ENCODE measurements at places on chromosomes 4 and X.

DNA sequence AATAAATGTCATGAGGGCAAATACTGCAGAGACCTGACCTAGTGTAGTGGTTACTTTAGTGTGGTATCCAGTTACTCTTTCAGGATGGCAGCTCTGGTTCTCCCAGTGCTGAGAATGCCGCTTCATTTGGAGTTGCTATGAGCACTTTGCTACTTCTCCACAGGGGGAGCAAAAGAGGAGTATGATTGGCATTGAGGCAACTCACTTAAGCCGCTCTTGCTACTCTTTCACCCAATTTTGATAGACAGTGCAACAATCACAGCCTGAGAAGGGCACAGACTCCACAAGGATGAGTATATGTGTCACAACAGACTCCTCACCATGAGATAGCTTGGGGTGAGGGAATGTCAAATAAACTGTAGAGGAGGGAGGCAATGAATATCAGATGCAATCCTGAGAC is 81.2 kb downstream of the NPY1R start:
- no peak for DNase-seq

- DNase-seq = no peak
These were observed 795.4 kb upstream of the MAGEB2 start for GRCh38 chrX:29419774-29420553.

- DNase-seq = no peak
These were observed 2.4 kb upstream of the CTAG2 start for GRCh38 chrX:154655786-154656185.

GRCh38 chrX:39619182-39620009 is 478.4 kb downstream of the BCOR start:
- no peak for DNase-seq

DNA sequence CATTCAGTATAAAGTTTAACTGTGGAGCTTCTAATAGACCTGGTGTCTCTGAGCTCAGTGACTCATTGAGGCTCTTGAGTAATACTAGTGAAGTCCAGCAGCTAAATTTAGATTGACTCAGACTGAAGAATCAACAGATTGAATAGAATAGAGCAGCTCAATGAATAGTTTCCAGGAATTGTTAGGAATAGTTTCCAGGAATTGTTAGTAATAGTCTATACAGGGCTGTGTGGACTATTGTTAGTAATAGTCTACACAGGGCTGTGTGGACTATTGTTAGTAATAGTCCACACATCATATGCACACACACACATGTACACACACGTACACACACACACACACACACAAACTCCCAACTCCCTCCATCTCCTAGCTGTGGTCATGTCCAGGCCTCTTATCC is 3.0 kb downstream of the GIMD1 start:
- DNase-seq = no peak

GRCh38 chr4:119317990-119318389 is 3.9 kb downstream of the FABP2 start:
- DNase-seq = no peak

DNA sequence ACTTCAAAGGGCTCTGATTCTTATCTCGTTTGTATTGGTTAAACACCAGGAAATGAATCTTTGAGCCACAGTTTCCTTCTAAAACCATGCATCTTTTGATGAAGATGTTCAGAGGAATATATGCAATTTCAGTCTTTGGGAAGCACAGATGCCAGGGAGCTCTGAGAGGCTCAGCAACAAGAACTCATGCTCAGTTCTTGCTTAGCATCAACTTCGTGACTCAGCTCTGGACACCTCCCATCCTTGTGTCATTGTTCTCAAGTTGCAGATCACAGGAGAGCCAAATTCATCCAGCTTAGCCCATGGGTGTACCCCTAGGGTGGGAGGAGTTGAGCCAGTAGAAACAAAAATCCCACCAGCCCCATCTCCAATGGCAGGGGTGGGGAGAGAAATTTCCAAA is 219.6 kb upstream of the MAOA start:
- no peak for DNase-seq

- no peak for DNase-seq
These were observed 30.4 kb upstream of the APELA start for GRCh38 chr4:164846566-164846965.

DNA sequence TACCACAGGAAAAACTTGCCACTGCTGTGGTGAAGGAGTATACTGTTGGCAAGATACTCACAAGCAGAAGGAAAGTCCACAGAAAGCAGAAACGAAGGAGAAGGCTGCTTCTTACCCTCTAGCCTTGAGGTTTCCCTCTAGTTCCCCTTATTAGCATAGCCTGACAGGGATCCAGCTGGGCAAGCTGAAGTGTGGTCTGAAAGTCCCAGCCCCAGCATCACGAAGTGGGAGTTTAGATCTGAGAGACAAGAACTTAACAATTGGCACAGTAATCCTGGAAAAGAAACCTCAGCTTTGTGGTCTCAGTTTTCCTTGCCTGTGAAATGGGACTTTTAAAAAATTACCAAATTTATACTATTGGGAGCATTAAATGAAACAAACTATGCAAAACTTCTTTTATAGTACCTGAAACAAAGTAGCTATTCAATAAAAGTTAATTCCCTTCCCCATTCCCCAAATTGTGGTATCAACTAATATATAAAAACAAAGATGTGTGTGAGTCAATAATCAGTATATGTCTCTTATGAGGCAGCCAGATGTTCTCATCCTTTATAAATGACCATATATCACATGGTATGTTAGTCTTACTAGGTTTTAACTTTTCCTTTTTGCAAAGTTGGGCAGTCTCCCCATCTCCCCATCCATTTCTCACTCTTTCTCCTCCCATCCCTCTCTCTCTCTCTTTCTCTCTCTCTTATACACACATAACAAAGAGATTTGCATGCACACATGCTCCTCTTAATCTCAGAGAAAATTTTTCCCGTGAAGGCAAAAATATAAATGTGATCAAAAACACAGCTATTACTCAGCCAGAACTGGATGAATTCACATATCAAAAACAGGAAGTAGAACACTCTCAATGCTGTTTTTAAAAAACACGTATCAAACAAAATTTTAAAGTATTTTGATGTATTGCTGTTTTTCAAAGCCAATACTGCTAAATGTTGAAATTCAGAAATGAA is 57.8 kb downstream of the SCFD2 start:
- no peak for DNase-seq

DNA sequence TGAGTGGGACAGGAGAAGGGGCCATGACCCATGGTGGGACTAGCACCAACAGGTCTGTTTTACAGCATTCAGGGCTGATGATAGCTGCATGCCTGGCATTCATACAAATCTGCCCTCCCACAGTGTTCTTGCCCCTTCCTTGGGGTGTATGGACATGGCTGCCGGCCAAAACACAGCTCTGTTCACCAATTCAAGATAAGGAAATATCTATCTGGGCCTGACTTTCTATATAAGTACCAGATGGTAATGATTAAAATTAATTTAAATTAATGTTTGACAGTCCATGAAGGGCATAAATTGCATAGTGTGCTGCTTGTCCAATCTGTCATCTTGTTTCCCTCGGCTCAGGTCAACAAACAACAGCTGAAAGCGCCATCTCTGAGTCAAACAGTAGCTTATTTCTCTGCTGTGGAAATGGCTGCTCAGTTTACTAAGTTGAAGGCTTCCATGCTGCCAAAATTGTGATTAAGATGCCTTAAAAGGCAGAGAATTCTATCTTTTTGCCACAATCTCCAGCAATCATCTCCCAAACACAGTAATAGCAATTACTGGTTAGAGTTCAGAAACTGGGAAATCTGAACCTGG is 67.0 kb upstream of the TSPAN7 start:
- DNase-seq = no peak

DNA sequence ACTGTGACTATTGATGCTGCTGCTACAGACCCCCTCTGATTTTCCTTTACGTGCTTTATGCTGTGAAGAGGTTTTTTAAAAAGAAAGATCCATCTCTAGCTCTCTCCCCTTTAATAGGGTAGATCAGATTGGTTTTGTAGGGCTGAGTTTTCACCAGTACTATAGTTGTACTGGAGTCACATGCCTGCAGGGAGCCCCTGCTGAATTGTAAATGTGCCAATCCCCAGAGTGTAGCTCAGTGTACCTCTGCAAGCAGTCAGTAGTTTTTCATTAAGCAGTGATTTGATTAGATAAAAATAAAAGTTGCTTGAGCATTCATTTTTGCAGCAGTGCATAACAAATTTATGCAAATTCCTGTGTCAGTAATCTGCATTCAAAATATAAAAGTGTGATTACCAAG is 179.2 kb downstream of the IL1RAPL2 start:
- DNase-seq = no peak

GRCh38 chr4:76311896-76312331 is 5.4 kb downstream of the STBD1 start:
- DNase-seq = no peak

DNA sequence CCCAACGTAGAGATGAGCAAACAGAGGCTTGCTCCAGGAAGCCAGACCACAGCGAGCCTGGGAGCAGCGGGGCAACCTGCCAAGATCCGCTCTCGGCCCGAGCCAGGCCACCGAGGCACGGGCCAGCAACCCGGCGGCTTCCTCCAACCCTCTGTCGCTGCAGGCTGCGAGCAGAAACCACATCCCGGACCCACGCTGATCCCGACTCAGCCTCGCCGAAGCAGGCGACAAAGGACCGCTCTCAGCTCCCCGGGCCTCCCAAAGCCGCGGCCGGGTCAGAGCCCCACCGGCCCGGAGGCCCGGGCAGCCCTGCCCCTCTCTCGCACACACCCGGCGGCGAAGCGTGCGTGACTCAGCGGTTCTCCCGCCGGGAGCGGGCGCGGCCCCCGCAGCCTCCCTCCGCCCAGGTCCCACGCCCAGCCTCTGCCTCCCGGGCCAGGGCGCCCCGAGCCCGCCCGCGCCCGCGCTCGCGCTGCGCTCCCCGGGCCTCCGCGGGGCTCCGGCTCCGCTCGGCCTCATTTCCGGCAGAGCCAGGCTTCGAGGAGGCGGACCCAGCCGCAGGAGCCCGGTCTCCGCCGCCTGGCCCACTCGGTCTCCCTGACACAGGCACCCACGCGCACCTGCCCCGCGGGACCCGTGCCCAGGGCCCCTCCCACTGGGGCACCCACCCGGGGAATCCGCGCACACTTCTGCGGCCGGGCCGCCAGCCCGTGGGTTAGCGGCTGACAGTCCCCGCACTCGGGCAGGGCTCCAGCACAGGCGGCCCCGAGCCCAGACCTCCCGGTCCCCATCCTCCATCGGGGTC is 1.7 kb downstream of the PPP2R2C start:
- DNase-seq = no peak

Measured in GM10248 (cell line).